Adrenal gland (tissue), 19 donors: ENCODE measurements at places on chromosomes 7 and 10.

- H3K4me1 ChIP-seq: no peaks in the 10 kb centered on the region
- no peak overlapping the region for H3K27ac ChIP-seq
- no peak overlapping the region for H3K4me3 ChIP-seq
- no peaks in the 10 kb centered on the region for H3K36me3 ChIP-seq
Measured at GRCh38 chr10:53111529-53111928, 338.9 kb upstream of the MBL2 start.

GRCh38 chr7:81937091-81937490 lies 167.2 kb upstream of the HGF start:
- H3K4me3 ChIP-seq: no peak overlapping the region
- H3K4me1 ChIP-seq: no peaks in the 10 kb centered on the region
- H3K27me3 ChIP-seq: no peaks in the 10 kb centered on the region
- H3K36me3 ChIP-seq: no peaks in the 10 kb centered on the region
- DNase-seq: no peak
- H3K27ac ChIP-seq: no peak overlapping the region

GRCh38 chr7:38822549-38822948 lies 86.4 kb downstream of the VPS41 start:
- H3K4me1 ChIP-seq: peaks cover 4% of the 10 kb centered on the region
- DNase-seq: no peak
- no peaks in the 10 kb centered on the region for H3K27me3 ChIP-seq
- no peak overlapping the region for H3K4me3 ChIP-seq
- no peaks in the 10 kb centered on the region for H3K36me3 ChIP-seq

GRCh38 chr10:132586739-132587138 lies 49.2 kb downstream of the INPP5A start:
- no peak overlapping the region for H3K27ac ChIP-seq
- H3K4me3 ChIP-seq: no peak overlapping the region
- H3K36me3 ChIP-seq: no peaks in the 10 kb centered on the region
- no peak for DNase-seq
- no peaks in the 10 kb centered on the region for H3K27me3 ChIP-seq

DNA sequence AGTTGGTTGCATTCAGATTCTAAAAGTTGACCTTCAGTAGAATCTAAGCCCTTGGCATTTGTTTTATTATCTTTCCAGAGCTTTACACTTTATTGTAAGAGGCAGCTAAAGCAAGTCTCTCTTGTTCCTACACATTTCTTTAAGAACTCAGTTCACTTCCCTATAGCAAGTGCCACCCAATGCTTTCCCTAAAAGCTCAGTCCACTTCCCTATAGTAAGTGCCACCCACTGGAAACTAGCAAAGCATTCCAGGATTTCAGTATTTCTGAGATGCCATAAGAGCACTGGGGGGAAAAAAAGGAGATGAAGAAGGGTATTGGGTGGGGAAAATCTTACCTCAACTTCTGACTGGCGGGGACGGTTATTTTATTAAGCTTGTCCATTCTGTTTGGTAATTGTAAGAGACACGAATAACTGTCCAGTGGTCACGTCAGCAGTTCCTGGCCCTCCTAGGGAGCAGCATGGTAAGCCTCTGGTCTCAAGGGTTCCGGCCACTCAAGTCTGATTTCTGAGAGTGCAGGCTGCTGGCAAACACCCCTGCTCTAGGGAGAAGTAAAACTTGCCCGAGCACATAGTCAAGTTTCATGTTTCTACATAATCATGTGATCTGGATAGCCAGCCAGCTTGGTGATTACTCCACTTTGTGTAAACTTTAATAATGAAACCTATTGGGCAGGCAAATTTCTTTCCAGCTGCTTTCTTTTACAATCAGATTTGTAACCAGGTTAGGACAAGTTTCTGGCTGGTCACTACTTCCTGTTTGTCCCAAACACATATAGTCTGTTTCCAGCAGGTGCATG lies at the start of gene BLNK:
Gene BLNK (minus strand): TSS at position 554 of the 800 bp plus-strand sequence. CDS start 171 bp downstream, at position 383.
- H3K36me3 ChIP-seq: no peaks in the 10 kb centered on the region
- no peak within 1 kb of the TSS for H3K4me3 ChIP-seq
- no peaks in the 10 kb centered on the region for H3K27me3 ChIP-seq
- no peaks in the 10 kb centered on the region for H3K4me1 ChIP-seq
- H3K27ac ChIP-seq: no peak within 1 kb of the TSS

- peaks cover 3% of the 10 kb centered on the region for H3K27me3 ChIP-seq
- DNase-seq: peak; percentile 74
- no peaks in the 10 kb centered on the region for H3K36me3 ChIP-seq
- H3K4me3 ChIP-seq: no peak overlapping the region
- peaks cover 10% of the 10 kb centered on the region for H3K4me1 ChIP-seq
- H3K27ac ChIP-seq: no peak overlapping the region
Measured at GRCh38 chr10:126252884-126253610, 135.2 kb downstream of the ADAM12 start.

DNA sequence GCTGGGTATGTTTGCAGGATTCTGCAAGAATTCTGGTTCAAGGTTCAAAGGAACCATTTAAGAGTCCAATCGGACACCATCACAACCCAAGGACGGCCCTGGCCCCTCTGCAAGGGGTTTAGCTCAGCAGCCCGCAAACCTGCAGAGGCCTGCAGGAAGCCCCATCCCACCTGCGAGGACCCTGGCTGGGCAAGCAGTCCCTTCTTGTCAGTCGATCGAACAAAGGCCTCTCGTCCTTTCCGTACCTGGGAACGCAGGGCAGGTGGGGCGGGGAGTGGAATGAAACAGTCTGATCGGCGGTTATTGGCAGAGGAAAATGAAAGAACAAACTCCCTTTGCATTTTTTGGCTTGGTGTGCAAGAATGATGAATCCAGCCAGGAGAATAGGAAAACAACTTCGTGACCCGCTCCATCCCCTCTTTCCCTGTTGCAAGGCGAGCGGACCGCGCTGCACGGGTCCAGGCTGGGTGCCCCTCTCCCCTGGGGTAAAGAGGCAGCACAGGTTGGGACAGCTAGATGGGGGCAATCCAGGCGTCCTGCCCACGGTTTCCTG lies 73.7 kb downstream of the INSIG1 start:
- H3K27me3 ChIP-seq: peaks cover 64% of the 10 kb centered on the region
- DNase-seq: no peak
- no peak overlapping the region for H3K27ac ChIP-seq
- H3K4me1 ChIP-seq: peaks cover 14% of the 10 kb centered on the region

- no peak overlapping the region for H3K27ac ChIP-seq
- H3K36me3 ChIP-seq: no peaks in the 10 kb centered on the region
- H3K27me3 ChIP-seq: no peaks in the 10 kb centered on the region
- H3K4me1 ChIP-seq: peaks cover 14% of the 10 kb centered on the region
- DNase-seq: peak; percentile 72
- no peak overlapping the region for H3K4me3 ChIP-seq
Measured at GRCh38 chr7:30984359-30985107, 20.8 kb downstream of the GHRHR start.

GRCh38 chr7:18320971-18321567 lies 174.5 kb upstream of the HDAC9 start:
- no peak overlapping the region for H3K27ac ChIP-seq
- no peaks in the 10 kb centered on the region for H3K36me3 ChIP-seq
- no peaks in the 10 kb centered on the region for H3K4me1 ChIP-seq
- no peak overlapping the region for H3K4me3 ChIP-seq
- H3K27me3 ChIP-seq: no peaks in the 10 kb centered on the region

GRCh38 chr7:30001998-30002397 lies 12.4 kb upstream of the SCRN1 start:
- H3K27ac ChIP-seq: no peak overlapping the region
- H3K27me3 ChIP-seq: no peaks in the 10 kb centered on the region
- no peaks in the 10 kb centered on the region for H3K4me1 ChIP-seq
- H3K4me3 ChIP-seq: no peak overlapping the region
- DNase-seq: no peak
- H3K36me3 ChIP-seq: no peaks in the 10 kb centered on the region

GRCh38 chr7:80088705-80089104 lies 45.9 kb upstream of the GNAI1 start:
- no peaks in the 10 kb centered on the region for H3K36me3 ChIP-seq
- no peak overlapping the region for H3K4me3 ChIP-seq
- no peaks in the 10 kb centered on the region for H3K4me1 ChIP-seq
- no peak for DNase-seq

- DNase-seq: no peak
- H3K4me1 ChIP-seq: no peaks in the 10 kb centered on the region
- no peak overlapping the region for H3K4me3 ChIP-seq
- no peaks in the 10 kb centered on the region for H3K27me3 ChIP-seq
- H3K27ac ChIP-seq: no peak overlapping the region
Measured at GRCh38 chr7:37540917-37541316, 92.3 kb upstream of the ELMO1 start.

- H3K36me3 ChIP-seq: no peaks in the 10 kb centered on the region
- H3K27me3 ChIP-seq: no peaks in the 10 kb centered on the region
- H3K4me1 ChIP-seq: no peaks in the 10 kb centered on the region
- no peak overlapping the region for H3K4me3 ChIP-seq
- no peak overlapping the region for H3K27ac ChIP-seq
- DNase-seq: no peak
Measured at GRCh38 chr7:113026941-113027340, 59.7 kb downstream of the GPR85 start.

DNA sequence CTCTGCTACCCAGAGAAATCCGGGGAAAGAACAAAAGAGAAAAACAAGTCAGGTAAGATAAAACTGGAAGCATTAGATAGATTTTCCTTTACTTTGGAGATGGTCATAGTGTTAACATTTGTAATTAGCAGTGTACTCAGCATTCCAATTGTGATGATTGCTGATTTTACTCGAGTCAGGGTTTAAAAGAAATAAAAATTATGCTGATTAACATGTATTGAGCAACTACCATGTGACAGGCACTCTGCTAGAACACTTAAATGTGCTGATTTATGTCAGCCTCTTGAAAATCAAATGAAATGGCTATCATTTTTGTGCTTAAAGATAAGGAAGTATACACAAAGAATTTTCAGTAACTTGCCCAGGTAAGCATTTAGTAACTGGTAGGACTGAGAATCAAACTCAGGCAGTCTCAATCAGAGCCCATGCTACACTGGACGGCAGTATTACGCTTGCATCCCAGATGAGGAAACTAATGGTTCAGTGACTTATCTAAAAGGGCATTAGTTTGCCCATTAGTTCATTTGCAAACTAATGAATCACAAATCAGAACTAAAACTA lies 735.1 kb upstream of the SORCS1 start:
- no peak for DNase-seq
- H3K4me3 ChIP-seq: no peak overlapping the region
- no peaks in the 10 kb centered on the region for H3K36me3 ChIP-seq
- no peaks in the 10 kb centered on the region for H3K27me3 ChIP-seq

DNA sequence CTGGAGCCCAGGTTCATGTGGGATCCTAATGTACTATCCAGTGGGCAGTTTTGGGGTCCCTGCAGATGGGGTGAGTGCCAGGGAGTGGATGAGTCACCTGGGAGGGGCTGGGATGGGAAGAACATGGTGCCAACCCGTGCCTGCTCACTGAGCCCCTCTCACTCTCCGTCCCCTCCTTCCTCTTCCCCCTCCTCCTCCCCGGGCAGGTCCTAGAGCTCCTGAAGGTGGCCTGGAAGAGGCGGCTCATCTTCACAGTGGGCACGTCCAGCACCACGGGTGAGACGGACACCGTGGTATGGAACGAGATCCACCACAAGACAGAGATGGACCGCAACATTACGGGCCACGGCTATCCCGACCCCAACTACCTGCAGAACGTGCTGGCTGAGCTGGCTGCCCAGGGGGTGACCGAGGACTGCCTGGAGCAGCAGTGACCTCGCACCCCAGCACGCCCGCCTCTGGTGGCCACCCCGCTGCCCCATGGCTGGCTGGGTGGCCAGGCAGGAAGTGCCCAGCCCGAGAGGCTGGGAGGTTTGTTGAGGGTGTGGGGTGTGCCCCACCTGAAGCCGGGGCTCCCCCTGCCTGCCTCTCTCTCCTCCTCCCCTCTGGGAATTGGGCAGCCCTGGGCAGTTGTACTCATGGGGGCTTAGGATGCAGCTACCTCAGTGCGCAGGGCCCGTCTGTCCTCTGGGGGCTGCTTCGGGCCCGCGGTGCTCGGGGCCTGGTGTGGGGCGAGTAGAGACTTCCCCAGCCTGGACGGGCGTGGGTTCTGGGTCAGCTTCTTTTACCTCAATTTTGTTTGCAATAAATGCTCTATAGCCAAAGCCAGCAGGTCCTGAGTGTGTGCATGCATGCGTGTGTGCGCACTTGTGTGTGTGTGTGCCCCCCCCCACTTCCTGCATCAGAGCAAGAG lies 4.9 kb upstream of the UPK3B start:
- no peak overlapping the region for H3K4me3 ChIP-seq
- no peak for DNase-seq
- no peaks in the 10 kb centered on the region for H3K36me3 ChIP-seq
- no peak overlapping the region for H3K27ac ChIP-seq
- no peaks in the 10 kb centered on the region for H3K4me1 ChIP-seq

- no peak overlapping the region for H3K4me3 ChIP-seq
- H3K27me3 ChIP-seq: peaks cover 70% of the 10 kb centered on the region
- H3K4me1 ChIP-seq: peaks cover 7% of the 10 kb centered on the region
Measured at GRCh38 chr10:101214446-101215396, 14.5 kb downstream of the LBX1 start.

GRCh38 chr7:112144284-112145059 lies 61.7 kb downstream of the DOCK4 start:
- DNase-seq: no peak
- no peaks in the 10 kb centered on the region for H3K36me3 ChIP-seq
- H3K27me3 ChIP-seq: no peaks in the 10 kb centered on the region
- no peak overlapping the region for H3K4me3 ChIP-seq
- H3K27ac ChIP-seq: no peak overlapping the region

GRCh38 chr10:85995791-85996190 lies 370.8 kb downstream of the GRID1 start:
- H3K27me3 ChIP-seq: no peaks in the 10 kb centered on the region
- H3K36me3 ChIP-seq: no peaks in the 10 kb centered on the region
- no peaks in the 10 kb centered on the region for H3K4me1 ChIP-seq
- no peak overlapping the region for H3K27ac ChIP-seq
- DNase-seq: peak; percentile 21

DNA sequence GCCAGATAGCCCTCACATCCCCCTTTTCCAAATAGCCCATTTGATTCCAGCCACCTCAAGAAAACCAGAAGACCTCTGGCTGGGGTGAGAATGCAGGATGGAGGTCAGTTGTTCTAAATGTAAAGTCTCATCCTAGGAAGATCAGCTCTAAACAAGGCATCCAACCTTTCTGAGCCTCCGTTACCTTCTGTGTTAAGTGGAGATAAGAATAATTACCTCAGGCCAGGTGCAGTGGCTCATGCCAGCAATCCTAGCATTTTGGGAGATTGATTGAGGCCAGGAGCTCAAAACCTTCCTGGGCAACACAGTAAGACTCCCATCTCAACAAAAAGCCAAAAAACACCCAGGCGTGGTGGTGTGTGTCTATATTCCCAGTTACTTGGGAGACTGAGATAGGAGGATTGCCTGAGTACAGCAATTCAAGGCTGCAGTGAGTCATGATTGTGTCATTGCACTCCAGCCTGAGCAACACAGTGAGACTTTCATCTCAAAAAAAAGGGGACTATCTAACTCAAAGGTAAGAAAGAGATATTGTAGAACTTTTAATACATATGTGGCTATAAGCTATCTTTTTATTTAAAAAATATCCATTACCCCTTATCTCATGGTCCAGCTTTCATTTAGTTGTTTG lies 43.5 kb downstream of the PRTFDC1 start:
- H3K4me1 ChIP-seq: peaks cover 11% of the 10 kb centered on the region
- DNase-seq: peak; percentile 70
- no peak overlapping the region for H3K27ac ChIP-seq
- no peak overlapping the region for H3K4me3 ChIP-seq
- H3K36me3 ChIP-seq: no peaks in the 10 kb centered on the region
- no peaks in the 10 kb centered on the region for H3K27me3 ChIP-seq
